ENCODE measurements at places on chromosomes 6 and 20.

GRCh38 chr6:167572106-167572505 is 247.2 kb downstream of the TTLL2 start:
- DNase-seq: no peak

DNA sequence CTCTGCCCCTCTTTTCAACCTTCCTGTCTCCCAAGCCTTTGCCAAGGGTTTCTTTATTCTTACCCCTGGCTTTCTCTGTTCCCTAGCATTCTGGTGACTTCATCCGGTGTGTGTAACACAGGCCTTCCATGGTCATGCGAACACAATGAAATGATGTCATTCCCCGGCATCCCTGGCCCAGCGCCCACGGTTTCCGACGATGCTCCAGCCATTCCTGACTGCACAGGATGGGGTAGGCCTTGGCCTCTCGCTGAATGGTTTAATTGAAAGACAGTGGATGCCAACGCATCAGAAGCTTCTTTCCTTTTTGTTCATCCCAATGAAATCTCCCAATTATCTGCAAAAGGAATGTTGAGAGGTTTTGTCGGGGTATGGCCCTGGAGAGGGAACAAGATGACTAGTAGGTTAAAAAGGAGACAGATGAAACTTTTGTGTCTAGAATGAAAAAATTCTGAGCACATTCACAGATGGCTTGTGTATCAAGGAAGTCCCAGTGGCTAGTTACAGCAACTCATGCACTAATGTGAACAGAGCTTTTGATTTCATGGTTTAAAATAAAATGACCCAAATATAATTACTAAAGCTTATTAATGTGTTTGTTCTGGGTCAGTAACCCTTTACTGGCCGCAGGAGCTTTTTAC is 655.0 kb downstream of the QKI start:
- DNase-seq: no peak

DNA sequence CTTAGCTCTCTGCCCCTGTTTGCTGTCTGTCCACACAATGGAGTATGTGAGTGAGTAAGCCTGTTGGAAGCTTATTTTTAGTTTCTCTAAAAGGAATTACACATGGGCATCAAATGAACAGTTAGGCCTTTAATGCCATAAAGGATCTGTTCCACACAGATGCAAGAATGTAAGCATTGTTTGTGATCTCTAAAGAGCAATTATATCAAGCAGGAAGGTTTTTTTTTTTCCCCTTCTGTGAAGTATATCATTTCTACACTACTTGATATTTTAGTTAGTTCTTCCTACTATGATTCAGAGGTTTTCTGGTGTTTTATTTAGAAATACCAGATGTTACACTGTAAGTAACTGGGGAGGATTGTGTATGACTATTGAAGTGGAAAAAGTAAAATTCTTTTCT is 627.5 kb downstream of the COL12A1 start:
- DNase-seq: no peak

- no peak for DNase-seq
These were observed 671.2 kb upstream of the PTCHD4 start for GRCh38 chr6:48782225-48782624.

GRCh38 chr6:116016846-116017545 is 43.7 kb downstream of the FRK start:
- no peak for DNase-seq

DNA sequence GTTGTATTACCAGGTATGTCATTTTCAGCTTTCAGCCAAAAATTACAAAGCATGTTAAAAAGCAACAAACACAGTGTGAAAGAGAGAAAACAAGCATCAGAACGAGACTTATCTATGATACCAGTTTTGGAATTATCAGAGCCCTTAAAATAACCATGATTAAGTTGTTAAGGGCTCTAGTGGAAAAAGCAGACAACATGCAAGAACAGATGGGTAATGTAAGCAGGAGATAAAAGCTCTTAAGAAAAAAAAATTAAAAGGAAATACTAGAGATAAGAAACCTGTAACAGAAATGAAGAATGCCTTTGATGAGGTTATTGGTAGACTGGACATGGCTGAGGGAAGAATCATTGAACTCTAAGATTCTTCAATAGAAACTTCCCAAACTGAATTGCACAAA is 127.5 kb upstream of the SCGN start:
- no peak for DNase-seq

- DNase-seq: no peak
These were observed 5.4 kb downstream of the NOX3 start for GRCh38 chr6:155450240-155450581.

DNA sequence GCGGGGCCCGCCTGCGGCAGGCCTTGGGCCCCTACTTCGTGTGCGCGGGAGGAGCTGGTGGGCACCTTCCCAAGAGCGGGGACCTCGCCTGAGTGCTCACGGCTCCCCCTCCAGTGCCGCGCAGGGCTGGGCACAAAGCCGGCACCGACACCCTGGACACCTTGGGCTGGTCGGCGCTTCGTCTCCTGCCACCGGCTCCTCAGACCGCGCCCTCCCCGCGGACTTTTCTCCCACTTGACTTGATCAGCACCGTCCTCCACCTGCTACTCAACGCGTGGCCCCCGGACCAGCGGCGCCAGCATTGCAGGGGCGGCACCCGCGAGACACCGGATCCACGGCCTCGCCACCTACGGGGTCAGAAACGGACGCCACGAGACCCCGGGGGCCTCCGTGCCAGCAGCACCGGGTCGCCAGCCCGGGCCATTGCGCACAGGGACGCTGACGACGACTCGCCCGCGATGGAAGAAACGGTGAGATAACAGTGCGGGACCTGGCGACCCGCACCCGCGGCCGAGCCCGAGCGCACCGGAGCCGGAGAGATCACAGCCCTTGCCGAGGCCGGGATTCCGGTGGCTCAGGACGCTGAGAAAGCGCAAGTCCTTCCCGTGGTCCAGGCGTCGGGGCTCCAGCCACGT is 154.2 kb downstream of the DLL1 start:
- DNase-seq: no peak

GRCh38 chr20:951384-952169 is 35.4 kb upstream of the ANGPT4 start:
- no peak for DNase-seq

GRCh38 chr6:11362564-11362963 is 130.1 kb upstream of the NEDD9 start:
- DNase-seq: no peak

GRCh38 chr6:42280966-42281533 is 63.4 kb upstream of the MRPS10 start:
- no peak for DNase-seq

- DNase-seq: no peak
These were observed 114.1 kb downstream of the HS3ST5 start for GRCh38 chr6:114228675-114229074.

DNA sequence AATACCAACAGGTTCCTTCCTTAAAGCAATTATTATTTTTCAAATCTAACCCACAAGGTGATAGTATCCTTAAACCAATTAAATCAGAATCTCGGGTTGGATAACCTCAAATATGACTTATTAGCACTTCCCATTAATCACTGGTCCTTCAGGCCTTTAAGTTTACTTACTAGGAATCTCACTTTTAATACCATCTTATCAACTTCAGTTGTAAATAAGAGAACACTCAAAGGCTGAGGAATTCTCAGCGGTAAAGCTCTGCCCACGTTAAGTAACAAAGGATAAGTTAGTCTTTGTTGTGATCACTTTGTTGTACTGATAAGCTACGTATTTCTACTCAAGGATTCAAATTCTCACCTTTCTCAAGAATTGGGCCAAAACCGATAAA is 82.0 kb downstream of the OR2B2 start:
- DNase-seq: no peak

- no peak for DNase-seq
These were observed 116.9 kb upstream of the FLRT3 start for GRCh38 chr20:14454296-14454695.

- DNase-seq: no peak
These were observed 1163.6 kb upstream of the CITED2 start for GRCh38 chr6:140537834-140538705.

GRCh38 chr20:50405235-50405914 is 104.8 kb upstream of the PTPN1 start:
- DNase-seq: no peak

- no peak for DNase-seq
These were observed 132.4 kb downstream of the BCAS1 start for GRCh38 chr20:53937929-53938367.

DNA sequence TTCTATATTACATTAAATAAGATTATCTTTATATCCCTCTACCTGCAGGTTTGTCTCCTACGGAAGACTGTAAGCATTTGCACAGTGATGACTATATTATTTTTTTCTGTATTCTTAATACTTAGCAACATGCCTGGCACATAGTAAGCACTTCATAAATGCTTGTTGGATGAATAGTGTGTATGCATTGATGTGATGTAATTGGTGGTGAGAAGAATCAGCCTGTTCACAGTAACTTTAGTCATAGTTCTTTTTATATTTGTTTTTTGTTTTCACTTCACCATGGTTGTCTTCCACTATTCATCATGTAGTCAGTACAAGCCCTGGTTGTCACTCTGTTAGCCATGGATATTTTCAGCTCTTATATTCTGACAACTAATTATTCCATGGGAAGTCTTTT is 184.0 kb upstream of the FLRT3 start:
- no peak for DNase-seq

- no peak for DNase-seq
These were observed 200.0 kb upstream of the PMEPA1 start for GRCh38 chr20:57909763-57910331.

GRCh38 chr20:53658973-53659372 is 65.3 kb upstream of the ZNF217 start:
- no peak for DNase-seq

GRCh38 chr6:4336778-4337442 is 201.5 kb upstream of the ECI2 start:
- no peak for DNase-seq

Data from stimulated activated CD4-positive, alpha-beta T cell treated with anti-CD3 and anti-CD28 coated beads, Interleukin-4, amount 100 ng/mL, for 48 hours (primary cell).